Right cardiac atrium (tissue), 5 donors: ENCODE measurements at places on chromosomes 6 and 20.

GRCh38 chr20:43516251-43516824 is 8.8 kb downstream of the L3MBTL1 start:
- DNase-seq = no peak

DNA sequence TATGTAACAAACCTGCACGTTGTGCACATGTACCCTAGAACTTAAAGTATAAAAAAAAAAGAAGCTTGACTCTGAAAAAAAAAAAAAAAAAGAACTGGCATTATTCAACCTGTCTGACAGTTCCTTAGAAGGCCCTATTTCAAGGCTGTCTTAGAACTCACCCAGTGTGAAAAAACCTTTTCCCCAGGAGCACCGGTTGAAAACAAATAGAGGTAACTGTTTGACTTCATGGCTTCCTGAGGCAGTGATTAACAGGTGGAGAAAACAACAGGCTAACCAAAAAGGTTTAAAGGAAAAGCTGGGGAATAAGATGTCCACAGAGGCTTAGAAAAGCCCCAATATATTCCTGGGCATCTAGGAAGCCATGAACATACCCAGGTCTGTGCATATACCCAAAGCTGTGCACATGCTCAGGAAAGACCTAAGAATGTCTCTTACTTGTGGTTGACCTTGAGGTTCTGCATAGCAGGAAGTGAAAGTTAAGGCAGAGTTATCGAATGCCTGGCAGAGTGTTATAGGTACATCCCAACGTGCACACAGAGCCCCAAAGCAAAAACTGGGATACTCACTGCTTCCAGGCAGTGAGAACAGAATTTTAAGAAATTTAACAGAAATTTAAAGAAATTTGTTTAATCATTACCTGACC is 7.0 kb downstream of the UQCC1 start:
- DNase-seq = no peak

GRCh38 chr20:60202046-60202445 is 243.8 kb downstream of the CDH26 start:
- no peak for DNase-seq

DNA sequence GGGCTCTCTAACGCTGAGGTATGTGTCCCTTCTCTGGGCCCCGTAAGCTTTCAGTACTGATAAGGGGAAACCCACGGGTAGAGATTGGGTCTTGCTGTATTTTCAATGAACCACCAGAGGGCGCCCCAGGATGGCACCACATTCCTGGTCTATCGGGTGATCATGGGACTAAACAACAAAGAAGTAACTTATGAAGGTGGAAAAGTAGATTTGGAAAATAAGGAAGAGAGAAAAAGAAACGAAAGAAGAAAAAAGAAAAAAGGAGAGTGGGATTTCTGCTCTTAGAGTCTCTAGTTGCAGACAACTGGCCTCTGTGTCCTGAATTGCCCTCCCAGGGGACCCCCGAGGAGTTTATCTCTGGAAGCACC is 93.8 kb downstream of the GMPR start:
- DNase-seq = peak; percentile 77

DNA sequence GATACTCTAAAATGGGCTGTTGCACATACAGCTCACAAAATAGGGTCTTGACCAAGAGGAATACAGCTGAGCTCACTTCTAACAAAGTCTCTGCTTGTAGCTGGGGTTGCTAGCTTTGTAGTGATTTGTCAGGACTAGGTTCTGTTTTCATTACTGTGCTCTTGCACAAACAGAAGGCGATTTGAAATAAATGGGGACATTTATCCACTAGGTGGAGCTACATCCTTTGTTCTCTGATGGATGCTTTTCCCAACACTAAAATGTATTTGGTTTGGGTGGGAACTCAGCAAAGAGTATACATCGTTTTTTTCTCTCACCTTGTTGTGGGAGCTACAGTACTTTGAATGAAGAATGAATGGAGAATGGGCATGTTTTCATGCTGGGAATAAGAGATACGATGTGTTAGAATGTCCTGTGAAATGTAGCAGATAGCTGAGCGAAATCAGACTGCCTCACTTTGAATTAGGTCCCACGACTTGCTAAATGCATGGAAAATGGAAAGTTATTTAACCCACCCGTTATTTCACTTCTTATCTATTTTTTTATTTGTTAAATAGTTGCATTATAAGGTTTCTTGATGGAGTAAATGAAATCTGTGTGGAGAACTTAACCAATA is 494.7 kb upstream of the MAP3K7 start:
- no peak for DNase-seq

DNA sequence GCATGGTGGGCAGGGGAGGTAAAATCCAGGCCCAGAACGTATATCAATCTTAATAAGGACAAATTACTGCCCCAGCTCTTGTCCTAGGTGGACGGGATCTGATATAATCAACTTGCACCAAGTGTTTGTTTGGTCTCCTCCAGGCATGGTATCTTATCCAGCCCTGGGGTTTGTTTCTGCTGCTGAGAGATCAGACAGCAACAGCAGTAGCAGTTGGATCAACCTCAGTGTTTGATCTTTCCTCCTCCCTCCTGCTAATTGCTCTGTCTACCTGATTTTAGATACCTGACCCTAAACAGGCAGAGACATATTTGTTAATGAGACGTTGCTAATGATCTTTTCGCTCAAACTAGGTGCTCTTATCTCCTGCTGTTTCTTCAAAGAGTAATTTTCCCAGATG is 100.4 kb upstream of the BACH2 start:
- DNase-seq = no peak

GRCh38 chr6:109508166-109508860 is 25.3 kb upstream of the ZBTB24 start:
- DNase-seq = no peak

GRCh38 chr6:127381384-127381783 is 38.0 kb upstream of the ECHDC1 start:
- DNase-seq = no peak

GRCh38 chr20:57835074-57835452 is 125.2 kb upstream of the PMEPA1 start:
- no peak for DNase-seq

GRCh38 chr20:45016089-45016671 is 49.9 kb downstream of the STK4 start:
- DNase-seq = no peak

DNA sequence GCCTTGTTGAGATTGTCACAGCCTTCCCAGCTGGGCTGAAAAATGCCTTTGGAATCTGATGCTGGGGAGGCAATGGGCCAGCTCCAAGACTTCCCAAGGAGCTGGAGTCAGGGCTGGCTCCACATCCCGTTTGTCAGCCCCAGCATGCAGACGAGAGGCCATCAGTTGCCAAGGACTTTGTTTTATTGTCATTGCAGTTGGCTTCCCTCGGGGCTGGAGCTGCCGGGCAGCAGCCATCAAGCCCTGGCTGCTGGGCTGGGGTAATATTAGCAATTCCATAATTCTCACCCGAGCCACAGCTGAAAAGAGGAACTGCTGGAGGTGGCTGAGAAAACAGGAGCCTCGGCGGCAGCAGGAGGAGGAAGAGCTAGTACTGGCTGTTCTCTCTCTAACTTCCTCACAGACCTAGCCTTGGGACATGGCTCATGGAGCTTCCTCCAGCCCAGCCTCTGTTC is 182.5 kb downstream of the CDC5L start:
- DNase-seq = peak; percentile 92

DNA sequence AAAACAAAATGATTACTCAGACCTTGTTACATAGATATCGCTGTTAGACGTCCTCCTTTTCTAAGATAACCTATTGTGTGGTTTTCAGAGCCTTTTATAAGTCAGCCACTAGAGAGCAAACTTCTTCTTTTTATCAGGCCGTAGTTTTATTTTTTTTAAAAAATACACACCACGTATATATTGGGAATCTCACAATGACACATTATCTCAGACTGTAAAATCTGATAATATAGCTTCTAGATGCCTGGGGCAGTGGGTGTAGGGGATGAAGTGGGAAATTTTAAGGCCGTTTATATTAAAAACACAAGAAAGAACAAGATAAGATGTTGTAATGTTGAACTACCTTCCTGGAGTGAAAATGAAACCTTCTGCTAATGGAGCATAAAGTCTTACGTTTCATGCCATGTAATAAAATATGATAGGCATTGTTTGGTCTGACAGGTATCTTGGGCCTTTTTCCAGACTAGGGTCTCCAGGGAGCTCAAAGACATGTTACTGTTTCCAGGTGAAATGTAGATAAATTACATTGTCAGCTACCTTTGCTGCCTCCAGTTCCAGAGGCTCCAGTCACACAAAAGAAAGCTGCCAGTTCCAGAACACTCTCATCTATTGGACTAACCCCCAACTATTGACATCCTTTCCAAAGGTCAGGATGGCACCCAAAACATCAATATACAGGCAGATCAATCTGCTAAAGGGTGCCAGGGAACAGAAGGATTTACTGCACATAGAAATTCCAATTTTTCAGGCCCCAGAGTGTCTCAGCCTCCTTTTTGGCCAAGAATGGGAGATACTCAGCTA is 130.2 kb upstream of the AKIRIN2 start:
- DNase-seq = no peak

GRCh38 chr20:34491226-34491931 is 24.8 kb upstream of the DYNLRB1 start:
- no peak for DNase-seq

- no peak for DNase-seq
These were observed 245.1 kb upstream of the RSPO3 start for GRCh38 chr6:126873351-126873750.
